ENCODE measurements at places on chromosomes 13 and 19. TPM values are rescaled to one million over a fixed set of nuclear protein-coding genes. Genes with fewer than 3 reads are reported as not detected.

DNA sequence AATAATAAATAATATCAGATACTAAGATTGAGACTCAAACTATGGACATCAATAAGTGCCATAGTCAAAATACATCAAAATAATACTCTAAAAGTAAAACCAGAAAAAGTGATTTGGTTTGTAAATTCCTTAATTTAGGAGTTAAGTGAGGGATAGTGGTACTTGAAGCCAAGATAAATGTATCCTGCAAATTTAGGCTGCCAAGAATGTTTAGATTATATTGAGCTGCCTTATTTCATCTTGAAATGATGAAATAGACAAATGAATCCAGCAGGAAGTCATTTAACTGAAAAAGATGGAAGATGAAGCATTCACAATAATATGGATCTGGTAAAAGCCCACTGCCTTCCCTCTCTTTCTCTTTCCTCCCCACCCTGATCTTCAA lies 112.3 kb downstream of the LRCH1 start:
- DNase-seq: no peak

- DNase-seq: no peak
These were observed 47.5 kb upstream of the GSX1 start for GRCh38 chr13:27744801-27745200.

RNF17 gene
- total RNA-seq: not detected

GRCh38 chr19:648305-648704 lies 8.6 kb downstream of the FGF22 start:
- DNase-seq: no peak

RUBCNL gene
- total RNA-seq: 1.4 TPM

LILRB1 gene
- not detected for total RNA-seq

DNA sequence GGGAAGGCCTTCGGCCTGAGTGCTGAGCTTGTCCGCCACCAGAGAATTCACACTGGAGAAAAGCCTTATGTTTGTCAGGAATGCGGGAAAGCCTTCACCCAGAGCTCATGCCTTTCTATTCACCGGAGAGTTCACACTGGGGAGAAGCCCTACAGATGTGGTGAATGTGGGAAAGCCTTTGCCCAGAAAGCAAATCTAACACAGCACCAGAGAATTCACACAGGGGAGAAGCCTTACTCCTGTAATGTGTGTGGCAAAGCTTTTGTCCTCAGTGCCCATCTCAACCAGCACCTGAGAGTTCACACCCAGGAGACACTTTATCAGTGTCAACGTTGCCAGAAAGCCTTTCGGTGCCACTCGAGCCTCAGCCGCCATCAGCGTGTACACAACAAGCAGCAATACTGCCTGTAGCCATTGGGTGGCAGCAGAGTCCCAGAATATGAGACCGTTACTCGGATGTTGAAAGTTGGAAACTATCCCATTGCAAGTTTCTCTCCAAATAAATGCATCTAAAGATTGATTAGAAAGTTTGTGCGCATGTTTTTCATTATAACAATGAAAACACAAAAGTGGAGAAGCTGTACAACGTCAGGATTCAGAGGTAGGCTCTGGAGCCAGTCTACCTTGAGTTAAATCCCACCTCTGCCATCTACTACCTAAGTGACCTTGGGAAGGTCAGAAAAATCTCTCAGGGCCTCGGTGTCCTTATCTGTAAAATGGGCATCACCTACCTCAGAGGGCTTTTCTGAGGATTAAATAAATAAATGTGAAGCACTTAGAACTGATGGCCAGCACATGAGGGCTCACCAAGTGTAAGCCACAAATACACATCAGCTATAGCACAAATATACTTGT lies 21.1 kb downstream of the ZNF473 start:
- no peak for DNase-seq

DNA sequence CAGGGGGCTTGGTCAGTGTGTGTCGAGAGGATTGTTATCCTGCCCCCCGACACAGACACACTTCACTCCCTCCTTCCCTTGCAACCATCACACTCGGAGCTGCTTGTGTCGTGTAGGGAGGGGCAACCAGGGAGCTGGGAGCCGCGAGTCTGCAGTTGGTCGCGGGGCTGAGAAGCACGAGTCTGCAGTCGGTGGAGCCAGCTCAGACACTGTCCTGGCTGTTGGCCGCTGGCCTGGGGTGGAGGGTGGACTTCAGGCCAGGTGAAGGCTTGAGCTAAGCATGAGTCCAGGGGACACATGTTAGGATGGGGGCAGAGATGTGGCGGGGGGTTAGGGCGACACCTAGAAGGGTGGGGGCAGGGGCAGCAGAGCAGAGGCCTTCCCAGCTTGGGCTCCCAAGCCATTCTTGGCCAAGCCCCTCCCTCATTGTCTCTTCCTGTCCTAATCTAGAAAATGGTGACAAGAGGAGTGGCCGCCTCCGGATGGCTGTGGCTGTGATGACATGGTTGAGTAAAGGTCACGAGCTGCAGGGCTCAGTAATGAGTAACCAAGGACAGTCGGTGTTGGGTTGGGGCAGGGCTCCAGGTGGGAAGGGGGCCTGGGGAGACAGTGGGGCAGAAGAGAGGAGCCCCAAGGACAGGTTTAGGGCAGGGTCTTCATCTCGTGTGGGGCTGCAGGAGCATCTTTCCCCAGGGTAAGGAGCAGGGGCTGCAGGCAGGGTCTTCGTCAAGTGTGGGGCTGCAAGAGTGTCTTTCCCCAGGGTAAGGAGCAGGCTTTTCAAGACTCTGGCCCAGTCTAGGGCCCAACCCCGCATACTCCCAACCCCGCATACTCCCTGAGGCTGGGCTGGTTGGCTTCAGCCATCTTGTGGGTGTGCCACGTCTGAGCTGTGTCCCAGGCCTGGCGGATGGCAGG lies 8.6 kb downstream of the PPP5C start:
- no peak for DNase-seq

AKAP11 gene
- 30.6 TPM for total RNA-seq

GRCh38 chr13:111562716-111563115 lies 242.3 kb downstream of the TEX29 start:
- no peak for DNase-seq

- no peak for DNase-seq
These were observed 192.8 kb upstream of the IRS2 start for GRCh38 chr13:109979228-109979627.

GRCh38 chr13:20173116-20173746 lies 12.4 kb upstream of the GJA3 start:
- no peak for DNase-seq

FFAR2 gene
- total RNA-seq: 1.9 TPM

SLITRK5 gene
- 0.07 TPM for total RNA-seq

DNA sequence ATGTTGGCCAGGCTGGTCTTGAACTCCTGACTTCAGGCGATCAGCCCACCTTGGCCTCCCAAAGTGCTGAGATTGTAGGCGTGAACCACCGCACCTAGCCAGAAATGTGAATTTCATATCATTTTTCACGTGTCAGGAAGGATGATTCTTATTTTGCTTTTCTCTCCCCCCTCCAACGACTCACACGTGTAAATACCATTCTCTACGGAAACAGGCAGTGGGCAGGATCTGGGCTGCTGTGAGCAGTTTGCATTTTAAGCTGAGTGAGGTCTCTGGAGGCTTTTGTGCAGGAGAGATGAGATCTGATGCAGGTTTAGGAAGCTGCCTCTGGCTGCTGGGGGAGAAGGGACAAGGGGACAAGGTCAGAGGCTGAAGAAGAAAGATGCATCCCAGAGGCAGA lies 11.9 kb downstream of the ANKRD24 start:
- DNase-seq: no peak

DNA sequence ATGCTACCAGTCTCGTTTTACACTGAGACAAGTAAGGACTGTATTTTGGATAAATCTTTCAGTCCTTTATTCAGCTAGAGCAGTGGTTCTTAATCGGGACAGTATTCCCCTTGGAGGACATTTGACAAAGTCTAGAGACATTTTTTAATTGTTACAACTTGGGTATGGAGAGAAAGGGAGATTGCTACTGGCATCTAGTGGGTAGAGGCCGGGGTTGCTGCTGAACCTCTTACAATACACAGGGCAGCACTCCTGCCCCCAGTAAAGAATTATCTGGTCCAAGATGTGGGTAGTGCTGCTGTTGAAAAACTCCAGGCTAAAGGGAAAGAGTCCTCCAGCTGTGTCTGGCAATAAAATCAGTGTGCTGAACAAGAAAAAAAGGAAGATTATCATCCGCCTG lies 334.8 kb downstream of the SLC7A1 start:
- no peak for DNase-seq

ZNF570 gene
- 12.6 TPM for total RNA-seq

DNA sequence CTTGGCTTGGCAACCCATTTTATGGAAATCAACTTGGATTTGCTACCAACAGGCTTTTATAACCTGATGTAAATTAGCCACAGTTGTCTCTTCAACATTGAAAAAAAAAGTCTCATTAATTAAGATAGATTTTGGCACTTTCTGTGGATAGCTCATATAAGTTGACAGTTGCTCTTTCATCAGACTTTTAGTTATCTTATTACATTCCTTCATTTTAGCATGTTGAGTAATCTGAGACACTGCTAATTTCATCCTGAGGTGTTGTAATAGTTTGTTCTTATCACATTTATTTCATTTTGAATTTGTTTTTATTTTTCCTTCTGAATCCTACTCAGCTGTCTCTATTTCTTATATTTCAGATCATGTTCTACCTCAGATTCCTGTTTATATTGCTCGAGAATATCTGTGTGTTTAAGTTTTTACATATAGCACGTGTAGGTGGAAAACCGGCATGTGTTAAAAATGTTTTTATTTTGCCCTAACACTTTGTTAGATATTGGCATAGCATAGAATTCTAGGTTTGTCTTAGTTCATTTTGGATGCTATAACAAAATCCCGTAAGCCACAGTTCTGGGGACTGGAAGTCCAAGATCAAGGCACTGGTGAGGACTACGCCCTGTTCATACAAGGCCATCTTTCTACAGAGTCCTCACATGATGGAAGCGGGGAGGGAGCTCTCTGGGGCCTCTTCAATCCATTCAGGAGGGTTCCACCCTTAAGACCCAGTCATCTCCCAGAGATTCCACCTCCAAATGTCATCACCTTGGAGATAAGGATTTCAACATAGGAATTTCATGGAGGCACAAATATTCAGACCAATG lies 239.4 kb downstream of the COL4A1 start:
- DNase-seq: no peak

CYP2B6 gene
- total RNA-seq: 2.0 TPM

- DNase-seq: no peak
These were observed 871.6 kb downstream of the SLITRK6 start for GRCh38 chr13:84927442-84928169.

GRCh38 chr19:47663911-47664771 lies 49.1 kb upstream of the EHD2 start:
- DNase-seq: no peak

DNA sequence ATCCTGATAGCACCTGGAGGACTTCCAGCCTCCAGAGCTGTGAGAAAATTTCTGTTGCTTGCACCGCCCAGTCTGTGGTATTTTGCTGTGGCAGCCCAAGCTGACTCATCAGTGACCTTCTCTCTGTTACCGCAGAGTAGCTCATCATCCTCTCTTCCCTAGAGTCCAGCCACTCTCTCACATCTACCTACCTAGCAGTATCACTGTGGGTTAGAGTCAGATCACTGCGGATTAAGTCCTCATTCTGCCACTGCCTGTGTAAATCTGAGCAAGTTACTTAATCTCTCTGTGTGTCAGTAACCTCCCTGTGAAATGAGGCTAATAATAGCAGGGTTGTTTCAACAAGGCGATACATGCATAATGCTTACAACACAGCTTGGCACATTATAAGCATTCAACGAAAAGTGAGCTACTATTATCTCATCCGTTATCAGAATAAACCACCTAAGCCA lies 40.3 kb upstream of the USPL1 start:
- DNase-seq: no peak

GRCh38 chr13:98801626-98802418 lies 49.4 kb upstream of the SLC15A1 start:
- no peak for DNase-seq

- DNase-seq: no peak
These were observed 1369.9 kb downstream of the EFNB2 start for GRCh38 chr13:105165449-105166125.

GRCh38 chr19:32976223-32976805 lies 4.3 kb downstream of the FAAP24 start:
- peak; percentile 59 for DNase-seq

ZAR1L gene
- not detected for total RNA-seq

GRCh38 chr19:7916103-7916954 lies 1.7 kb downstream of the TGFBR3L start:
- DNase-seq: no peak

GRCh38 chr19:41876847-41877832 lies at the start of gene CD79A:
CD79A (plus strand) TSS chr19:41877279; CDS start chr19:41877305, 26 bp downstream.
- DNase-seq: no peak

GRCh38 chr19:53136432-53136831 lies 3.7 kb upstream of the ZNF415 start:
- DNase-seq: no peak

DNA sequence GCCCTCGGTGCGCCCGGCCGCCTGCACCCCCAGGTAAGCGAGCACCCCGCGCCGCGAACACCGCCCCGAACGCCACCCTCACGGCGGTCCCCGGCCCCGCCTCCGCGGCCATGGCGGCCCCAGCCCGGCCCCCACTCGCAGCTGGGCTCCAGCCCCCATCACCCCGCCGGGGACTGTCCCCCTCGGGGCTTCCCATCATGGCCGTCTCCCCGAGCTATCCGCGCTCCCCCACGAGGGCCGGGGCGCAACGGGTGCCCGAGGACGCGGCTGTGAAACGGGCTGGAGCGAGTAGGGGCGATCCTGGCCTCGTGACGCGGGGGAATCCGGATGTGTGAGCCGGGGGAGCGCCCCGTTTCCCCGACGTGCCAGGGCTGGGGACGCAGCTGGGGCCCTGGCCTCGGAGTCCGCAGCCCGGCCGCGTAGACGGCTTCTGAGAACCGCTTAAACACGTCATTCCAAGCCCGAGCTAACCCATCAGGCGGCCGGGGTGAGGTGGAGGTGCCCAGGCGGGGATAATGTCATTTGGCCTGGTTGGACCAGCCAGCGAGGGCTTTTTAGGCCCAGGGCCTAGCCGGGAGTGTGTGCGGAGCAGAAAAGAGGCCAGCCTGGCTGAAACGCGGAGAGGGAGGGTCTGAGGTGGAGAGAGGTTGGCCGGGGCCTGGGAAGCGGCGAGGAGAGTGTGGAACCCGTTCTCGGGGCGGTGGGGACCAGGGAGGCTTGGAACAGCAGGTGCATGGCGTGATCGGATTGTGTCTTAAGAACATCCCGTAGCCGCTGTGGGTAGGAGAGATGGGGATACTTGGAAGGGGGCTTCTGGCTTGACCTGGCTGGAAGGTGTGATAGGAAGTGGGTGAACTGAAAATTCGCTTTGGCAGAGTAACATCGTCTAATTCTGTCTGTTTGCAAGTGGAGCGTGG lies 550 bp downstream of the CERS4 start:
- DNase-seq: no peak

GRCh38 chr19:17794731-17795494 lies at the start of gene B3GNT3:
B3GNT3 (plus strand) TSS chr19:17795138; CDS start chr19:17807808, 12,670 bp downstream.
- no peak for DNase-seq

- no peak for DNase-seq
These were observed 16.8 kb downstream of the CCL25 start for GRCh38 chr19:8069096-8069973.

GRCh38 chr19:34317311-34317927 lies 47.6 kb upstream of the GPI start:
- no peak for DNase-seq

DNA sequence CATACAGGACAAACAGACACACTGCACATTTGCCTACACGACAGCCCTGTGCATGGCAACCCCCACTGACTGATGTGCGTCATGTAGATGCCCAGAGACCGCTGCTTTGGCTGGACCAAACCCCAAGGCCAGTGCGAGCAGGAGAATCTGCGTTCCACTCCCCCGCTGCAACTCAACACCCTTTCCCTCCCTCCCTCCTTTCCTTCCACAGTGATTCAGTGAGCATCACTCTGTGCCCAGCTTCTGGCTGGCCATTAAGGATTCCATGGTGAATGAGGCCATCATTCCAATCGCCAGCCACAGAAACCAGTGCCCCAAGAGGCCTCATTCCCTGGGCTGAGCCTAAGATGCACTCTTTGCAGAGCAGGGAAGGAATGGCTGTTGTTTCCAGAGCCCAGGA lies 61.6 kb downstream of the GSX1 start:
- no peak for DNase-seq
